Activated CD8-positive, alpha-beta memory T cell treated with anti-CD3 and anti-CD28 coated beads, Interleukin-2, amount 50 U/mL, for 48 hours (primary cell): ENCODE measurements at places on chromosomes 2 and 18.
A peak's percentile ranks its signal among the peaks of the same experiment; 100 is the strongest.

GRCh38 chr2:39121523-39122063, 742 bp upstream of the SOS1 start:
- no peak for DNase-seq

GRCh38 chr18:79584491-79585394, 94.9 kb upstream of the CTDP1 start:
- no peak for DNase-seq

- DNase-seq, result no peak
Measured at GRCh38 chr2:33221046-33221784, 255.2 kb upstream of the RASGRP3 start.

- DNase-seq, result no peak
Measured at GRCh38 chr18:73948497-73948896, 199.1 kb downstream of the FBXO15 start.

GRCh38 chr2:118046634-118047210, 32.9 kb upstream of the CCDC93 start:
- DNase-seq, result no peak

GRCh38 chr2:118973542-118973951, 31.6 kb downstream of the MARCO start:
- DNase-seq, result no peak

- DNase-seq, result no peak
Measured at GRCh38 chr2:152549423-152549822, 167.8 kb downstream of the PRPF40A start.

GRCh38 chr2:170932166-170932565, 3.1 kb downstream of the GORASP2 start:
- DNase-seq, result no peak

- no peak for DNase-seq
Measured at GRCh38 chr2:226524381-226524843, 275.2 kb downstream of the IRS1 start.

DNA sequence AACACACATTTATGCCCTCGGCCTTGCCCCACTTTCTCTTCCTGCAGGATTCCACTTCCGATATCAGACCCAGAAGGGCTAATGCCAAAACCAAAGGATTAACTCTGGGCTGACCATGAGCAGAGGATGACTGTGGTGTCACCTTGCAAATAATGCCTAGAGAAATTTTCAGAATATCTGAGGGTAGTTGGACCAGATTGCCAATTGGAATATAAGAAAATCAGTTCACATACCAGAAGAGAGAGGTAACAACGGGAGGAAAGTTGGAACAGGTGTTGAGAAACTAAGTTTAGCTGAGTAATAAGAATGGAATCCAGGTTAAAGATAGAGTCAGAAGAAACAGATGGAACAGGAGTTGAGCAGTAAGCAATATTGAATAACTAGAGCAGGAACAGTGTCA, 232.7 kb upstream of the UBE2E3 start:
- DNase-seq, result no peak

DNA sequence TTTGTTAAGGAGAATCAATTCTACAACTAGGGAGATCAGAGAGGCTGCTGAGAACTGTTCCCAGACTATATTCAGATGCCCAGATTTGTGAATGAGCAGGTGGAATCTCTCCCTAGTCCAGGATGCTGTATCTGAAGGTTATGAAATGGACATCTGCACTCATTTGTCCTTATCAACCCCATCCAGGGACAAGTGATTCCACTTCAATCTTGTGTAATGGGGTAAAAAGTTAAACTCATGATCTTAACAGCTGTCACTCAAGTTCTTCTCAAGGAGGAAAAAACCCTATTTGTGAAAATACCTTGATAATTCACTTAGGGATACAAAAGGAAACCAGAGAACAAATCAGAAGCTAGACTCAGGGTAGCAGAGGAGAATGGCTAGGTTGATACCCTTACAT, 144.8 kb downstream of the PLCL1 start:
- no peak for DNase-seq

DNA sequence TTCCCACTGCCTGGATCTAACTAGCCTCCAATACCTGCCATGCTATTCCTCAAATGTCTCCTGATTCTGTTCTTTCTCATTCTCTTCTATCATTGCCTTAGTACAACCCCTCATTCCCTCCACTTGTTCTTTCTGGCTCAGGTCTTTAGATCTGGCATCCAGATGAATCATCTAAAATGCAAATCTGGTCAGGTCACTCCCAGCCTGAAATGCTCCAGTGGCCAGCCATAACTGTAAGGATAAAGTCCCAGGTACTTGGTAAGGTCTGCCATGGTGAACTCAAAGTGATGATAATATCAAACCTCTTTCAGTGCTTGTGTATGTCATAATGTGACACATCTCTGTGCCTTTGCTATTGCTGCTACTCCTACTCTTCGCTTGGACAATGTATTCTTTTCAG, 2.9 kb upstream of the SNRNP27 start:
- no peak for DNase-seq

DNA sequence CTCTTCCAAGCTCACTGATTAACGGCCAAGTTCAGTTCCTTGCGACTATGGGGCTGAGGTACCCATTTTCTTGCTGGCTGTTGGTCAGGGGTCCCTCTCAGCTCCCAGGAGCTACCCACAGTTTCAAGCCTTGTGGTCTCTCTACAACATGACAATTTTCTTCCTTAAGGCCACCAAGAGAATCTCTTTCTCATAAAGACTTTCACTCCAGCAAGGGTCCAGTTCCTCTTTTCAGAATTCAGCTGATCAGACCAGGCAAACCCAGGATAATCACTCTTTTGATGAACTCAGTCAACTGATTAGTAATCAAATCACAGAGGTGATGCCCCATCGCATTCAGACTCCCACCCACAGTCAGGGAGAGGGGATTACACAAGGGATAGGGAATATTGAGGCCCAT, 129.7 kb downstream of the IRS1 start:
- no peak for DNase-seq

DNA sequence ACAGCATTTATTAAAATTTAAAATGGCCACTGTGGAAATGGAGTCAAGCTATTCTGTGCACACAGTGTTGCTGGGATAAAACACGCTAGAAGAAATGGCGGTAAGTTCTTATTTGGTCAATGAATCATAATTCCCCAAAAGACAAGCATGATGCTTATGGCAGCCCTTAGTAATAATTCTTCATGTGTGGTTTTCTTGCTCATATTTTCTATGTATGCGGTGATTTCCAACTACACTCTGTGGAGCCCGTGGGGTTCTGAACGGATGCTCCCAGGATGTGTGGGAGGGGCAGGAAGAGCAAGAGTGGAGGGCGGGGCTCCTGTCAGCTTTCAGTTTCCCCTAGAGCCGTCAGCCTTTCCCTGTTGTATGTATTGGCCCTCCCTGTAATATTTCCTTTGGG, 91.7 kb upstream of the RMDN2 start:
- DNase-seq, result no peak

GRCh38 chr18:36465970-36466369, 168.5 kb downstream of the FHOD3 start:
- DNase-seq, result no peak

DNA sequence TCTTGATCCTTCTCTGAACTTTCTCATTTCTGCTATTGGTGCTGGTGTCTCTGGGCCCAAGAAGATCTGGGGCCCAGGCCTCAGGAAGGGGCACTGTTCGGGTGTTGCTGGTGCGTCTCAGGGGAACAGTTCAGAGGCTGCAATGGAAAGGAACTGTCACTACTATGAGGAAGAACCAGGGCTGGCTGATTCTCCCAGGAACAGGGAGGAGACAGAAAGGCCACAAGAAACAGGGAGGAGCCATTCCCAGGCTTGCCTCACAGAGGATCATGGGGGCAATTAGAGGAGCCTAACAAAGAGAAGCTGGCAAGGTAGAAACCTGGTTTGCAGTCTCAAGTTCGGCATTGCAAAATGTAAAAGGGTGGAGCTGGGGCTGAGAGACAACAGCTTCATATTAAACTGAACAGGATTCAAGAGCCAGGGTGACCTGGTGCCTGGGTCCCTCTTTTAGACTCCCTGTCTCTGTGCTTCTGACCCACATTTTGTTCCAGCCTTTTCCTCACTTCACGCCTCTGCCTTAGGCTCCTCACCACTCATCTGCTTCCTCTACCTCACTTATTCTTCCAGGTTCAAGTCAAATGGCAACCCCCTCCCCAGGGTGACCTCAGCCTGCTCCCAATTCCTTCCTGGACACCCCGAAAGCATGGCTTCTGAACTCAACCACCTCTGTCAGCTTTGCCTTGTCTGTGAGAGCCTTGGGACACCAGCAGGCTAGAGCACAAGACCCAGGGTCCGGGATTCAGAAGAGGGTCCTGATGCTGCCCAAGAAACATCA, 58.4 kb downstream of the GYPC start:
- DNase-seq, result no peak

DNA sequence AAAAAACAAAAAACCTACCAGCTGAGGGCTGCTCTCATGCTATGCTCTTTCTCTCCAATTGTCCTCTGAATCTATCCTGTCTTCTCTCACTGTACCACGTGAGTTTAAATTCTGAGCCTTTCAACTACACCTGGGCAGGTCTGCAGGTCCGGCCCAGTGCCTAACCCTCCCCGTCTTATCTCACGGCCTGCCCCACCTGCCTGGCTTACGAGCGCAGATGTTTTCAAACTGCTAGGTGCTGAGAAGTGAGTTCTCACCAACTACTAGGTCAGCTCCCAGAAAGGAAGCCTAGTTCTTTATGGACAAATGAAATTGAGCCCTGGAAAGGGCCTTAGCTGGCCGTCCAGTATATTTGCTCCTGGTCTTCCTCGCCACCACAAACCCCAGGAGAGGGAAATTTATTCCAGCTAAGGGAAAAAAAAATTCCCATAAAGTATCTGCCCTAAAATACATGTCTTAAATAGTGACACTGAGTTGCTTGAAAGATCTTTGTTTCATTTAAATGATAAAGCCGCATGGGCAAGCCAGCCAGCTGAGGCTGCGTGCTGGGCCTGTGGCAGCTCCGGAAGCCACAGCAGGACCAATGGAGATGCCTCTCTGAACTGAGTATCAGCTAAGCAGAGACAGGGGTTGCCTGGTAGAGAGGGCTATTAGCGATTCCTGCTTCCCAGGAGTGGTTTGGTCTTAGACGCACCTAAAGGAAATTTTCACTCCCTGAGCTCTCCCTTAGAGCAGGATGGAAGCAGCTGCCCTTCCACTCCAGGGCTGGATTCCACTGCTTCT, 92.5 kb upstream of the NCK2 start:
- DNase-seq, result no peak

DNA sequence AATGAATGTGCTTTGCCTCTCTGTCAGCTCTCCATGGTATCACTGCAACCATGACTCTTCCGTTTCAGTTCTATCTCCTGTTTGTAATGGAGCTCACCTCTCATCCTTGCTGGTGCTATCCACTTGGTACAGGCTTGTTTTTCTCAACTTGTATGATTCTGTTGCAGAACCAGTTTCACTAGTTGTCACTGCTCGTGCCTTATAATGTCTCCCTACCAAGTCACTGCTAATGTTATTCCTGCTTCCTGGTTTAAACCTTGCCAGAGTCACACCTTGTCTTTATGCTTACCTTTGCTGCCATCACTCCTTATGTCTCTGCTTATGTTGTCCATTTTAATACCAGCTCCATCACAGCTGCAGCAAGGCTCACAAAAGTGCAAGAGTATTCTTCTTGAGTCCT, 1191.0 kb upstream of the LRRTM1 start:
- no peak for DNase-seq

- peak; percentile 67 for DNase-seq
Measured at GRCh38 chr2:100819370-100820272, at the start of gene NPAS2. NPAS2 (plus strand) TSS chr2:100820139; CDS start chr2:100904755, 84,616 bp downstream.

DNA sequence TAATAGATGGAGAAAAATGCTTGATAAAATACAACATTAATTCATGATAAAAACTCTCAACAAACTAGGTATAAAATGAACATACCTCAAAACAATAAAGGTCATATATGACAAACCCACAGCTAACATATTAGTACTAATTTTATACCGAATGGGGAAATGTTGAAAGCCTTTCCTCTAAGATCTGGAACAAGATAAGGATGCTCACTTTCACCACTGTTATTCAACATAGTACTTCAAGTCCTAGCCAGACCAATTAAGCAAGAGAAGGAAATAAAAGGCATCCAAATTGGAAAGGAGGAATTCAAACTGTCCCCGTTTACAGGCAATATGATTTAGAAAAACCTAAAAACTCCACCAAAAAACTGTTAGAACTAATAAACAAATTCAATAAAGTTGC, 61.5 kb upstream of the CTIF start:
- no peak for DNase-seq

DNA sequence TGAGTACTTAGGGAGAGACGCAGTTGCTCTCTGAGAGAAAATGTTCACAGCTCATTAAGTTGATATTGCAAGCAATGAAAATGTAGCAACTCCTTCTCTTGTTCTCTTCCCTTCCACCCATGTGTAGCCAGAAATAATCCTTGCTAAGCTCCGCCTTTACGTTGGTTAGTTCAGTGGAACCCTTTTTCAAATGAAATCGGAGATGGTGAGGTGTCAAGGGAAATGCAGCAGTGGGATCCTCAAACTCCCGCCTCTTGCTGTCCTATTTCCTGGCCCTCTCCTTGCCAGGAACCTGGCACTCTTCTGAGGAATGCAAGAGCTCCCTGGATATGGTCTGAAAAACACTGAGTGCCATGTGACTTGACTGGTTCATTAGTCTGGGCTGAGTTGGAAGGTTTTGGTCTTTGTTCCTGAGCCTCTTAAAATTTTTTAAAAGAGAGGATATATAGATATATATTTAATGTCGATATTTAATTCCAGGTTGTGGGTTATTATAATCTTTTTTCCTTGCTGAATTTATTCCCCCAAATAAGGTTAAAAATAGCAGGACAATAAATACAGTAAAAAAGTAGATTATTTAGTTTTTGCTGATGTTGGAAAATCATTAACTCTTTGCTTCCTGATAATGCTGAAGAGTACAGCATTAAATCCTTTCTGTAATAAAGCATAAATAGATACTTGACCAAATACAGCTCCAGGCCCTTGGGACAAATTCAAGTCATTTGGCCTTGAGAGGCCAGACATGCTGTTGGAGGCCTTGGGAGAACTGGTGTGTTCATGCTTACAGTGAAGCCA, 116.2 kb downstream of the EML6 start:
- DNase-seq, result no peak

DNA sequence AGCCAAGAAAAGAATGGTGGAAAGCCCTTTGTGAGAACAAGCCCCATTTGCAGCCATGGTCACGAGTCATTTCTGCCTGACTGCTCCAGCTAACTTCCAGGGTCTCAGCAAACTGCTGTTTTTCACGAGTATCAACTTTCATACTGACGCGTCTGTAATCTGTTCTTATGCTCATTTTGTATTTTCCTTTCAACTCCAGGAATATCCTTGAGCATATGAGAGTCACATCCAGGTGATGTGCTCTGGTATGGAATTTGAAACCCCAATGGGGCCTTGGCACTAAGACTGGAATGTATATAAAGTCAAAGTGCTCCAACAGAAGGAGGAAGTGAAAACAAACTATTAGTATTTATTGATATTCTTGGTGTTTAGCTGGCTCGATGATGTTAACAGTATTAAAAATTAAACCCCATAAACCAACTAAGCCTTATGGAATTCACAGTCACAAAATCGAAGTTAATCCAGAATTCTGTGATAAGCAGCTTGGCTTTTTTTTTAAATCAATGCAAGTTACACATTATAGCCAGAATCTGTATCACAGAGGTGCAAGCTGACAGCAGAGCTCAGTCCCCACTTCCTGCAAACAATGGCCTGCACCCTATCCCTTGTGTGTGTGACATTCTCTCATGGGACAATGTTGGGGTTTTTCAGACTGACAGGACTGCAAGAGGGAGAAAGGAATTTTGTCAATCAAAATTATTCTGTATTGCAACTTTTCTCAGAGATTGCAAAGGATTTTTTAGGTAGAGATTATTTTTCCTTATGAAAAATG, 26.1 kb downstream of the SLC14A1 start:
- DNase-seq, result no peak
